ENCODE measurements at places on chromosomes 13 and 19.

GRCh38 chr13:103033999-103034398 is 32.2 kb downstream of the SLC10A2 start:
- DNase-seq = no peak

- no peak for DNase-seq
Observed at GRCh38 chr13:30982506-30982905, 50.0 kb downstream of the TEX26 start.

- DNase-seq = no peak
Observed at GRCh38 chr19:51012661-51013190, 6.8 kb downstream of the KLK10 start.

- no peak for DNase-seq
Observed at GRCh38 chr13:93771782-93772181, 545.2 kb downstream of the GPC6 start.

- no peak for DNase-seq
Observed at GRCh38 chr13:30755678-30756077, 20.3 kb downstream of the ALOX5AP start.
